ENCODE measurements at places on chromosomes 6 and 20. TPM values are rescaled to one million over a fixed set of nuclear protein-coding genes. Genes with fewer than 3 reads are reported as not detected.

DNA sequence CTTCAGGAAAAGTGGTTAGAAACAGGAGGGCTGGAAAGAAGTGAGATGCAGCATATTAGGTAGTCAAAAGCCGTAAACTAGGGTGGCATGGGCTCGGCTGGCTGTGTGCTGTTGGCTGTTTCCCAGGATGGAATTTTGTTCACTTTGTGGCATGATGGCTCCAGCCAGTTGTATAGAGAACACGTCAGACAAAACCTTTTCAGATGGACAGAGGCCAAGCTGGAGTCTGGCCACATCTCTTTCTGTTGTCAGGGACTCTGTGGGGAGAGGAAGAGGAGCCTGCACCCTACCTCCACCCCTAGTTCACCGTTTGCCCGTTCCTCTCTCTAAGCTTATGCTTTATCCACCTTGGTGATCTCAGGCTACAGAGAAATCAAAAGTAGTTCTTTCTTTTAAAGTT, 22.0 kb downstream of the C6orf89 start:
- H3K4me3 ChIP-seq, result no peak overlapping the region
- peak; percentile 69 for DNase-seq
- H3K27me3 ChIP-seq, result no peaks in the 10 kb centered on the region
- no peaks in the 10 kb centered on the region for H3K4me1 ChIP-seq
- no peak overlapping the region for H3K27ac ChIP-seq

DNA sequence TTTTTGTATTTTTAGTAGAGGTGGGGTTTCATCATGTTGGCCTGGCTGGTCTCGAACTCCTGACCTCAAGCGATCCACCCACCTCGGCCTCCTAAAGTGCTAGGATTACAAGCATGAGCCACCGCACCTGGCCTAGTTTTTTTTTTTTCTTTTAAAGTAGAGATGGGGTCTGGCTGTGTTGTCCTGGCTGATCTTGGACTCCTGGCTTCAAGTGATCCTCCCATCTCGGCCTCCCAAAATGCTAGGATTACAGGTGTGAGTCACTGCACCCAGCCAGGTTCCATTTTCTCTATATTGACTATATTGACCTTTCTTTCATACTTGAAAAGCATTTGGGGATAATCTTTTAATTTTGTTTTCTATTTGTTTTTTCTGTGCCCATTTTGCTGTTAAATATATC, 13.3 kb downstream of the PANK2 start:
- H3K4me1 ChIP-seq, result peaks cover 26% of the 10 kb centered on the region
- H3K27ac ChIP-seq, result peak overlapping the region; percentile 27
- H3K4me3 ChIP-seq, result no peak overlapping the region
- no peaks in the 10 kb centered on the region for H3K36me3 ChIP-seq

DNA sequence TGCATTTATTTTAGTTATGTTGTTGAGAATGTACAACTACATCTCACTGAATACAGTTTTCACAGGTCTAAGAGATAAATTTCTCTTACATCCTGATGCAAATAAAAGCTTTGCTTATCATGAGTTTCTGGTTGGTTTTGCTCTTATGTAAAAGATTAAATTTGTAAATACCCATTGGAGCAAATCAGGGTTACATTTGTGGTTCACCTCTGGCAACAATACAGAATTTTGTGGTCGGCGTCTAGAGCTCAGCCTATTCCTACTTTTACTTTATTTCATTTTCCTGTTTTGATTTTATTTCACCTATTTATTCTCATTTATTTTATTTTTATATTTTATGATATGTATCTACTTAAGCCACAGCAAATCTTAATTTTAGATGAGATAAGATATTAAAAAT, 271.9 kb upstream of the MARCKS start:
- no peaks in the 10 kb centered on the region for H3K36me3 ChIP-seq
- no peaks in the 10 kb centered on the region for H3K27me3 ChIP-seq
- no peak overlapping the region for H3K27ac ChIP-seq
- no peaks in the 10 kb centered on the region for H3K4me1 ChIP-seq

GRCh38 chr6:136524339-136524935, 25.8 kb downstream of the MAP7 start:
- H3K4me1 ChIP-seq, result no peaks in the 10 kb centered on the region
- no peak for DNase-seq
- no peaks in the 10 kb centered on the region for H3K36me3 ChIP-seq

DNA sequence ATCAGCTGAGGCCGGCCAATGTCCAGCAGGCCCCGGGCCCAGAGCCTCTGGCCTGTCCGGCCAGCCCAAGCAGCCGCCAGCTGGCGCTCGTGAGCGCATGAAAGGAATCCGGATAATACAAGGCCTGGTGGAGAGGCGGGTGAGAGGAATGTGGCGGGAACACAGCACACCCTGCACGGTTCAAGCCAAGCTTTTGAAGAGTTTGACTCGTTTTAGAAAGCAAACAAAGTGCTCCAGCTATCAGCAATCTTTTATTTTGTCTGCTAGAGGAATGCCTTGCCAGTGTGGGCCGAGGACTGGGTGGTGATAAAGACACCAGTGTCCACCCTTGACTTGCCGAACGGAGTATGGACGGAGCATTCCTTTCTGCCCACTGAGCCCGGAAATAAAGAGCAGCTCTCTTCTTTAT, 9.3 kb upstream of the NEDD9 start:
- H3K27ac ChIP-seq, result no peak overlapping the region
- peak; percentile 78 for DNase-seq
- H3K27me3 ChIP-seq, result no peaks in the 10 kb centered on the region

ARMH2 gene
- not detected for total RNA-seq

DNA sequence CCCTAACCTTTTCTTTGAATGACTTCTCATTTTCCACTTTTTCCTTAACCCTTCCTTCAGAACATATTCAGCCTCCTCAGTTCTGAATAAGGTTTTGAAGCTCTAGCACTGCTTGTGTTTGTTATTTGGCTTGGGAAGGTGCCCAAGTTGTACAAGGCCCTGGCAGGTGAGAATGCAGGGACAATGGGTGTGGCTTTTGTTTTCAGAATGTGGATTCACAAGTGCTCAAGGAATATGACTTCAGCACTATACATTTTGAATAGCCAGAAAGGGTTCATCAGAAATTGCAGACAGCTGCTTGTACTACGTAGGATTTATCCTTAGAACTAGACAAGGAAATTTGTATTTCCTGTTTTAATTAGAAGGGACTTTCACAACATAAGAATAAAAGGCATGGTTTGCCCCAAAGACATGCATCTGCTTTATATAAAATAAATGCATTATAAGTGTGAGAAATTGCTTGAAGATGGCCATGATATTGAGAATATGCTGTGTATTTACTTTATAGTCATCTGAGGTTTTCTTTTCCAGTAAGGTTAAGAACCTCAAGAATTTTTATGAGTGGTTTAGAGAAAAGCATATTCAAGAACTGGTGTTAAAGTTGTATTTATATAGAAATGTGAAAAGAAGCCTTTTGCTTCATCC, 29.3 kb upstream of the PRDM1 start:
- no peaks in the 10 kb centered on the region for H3K27me3 ChIP-seq
- no peaks in the 10 kb centered on the region for H3K36me3 ChIP-seq
- H3K4me1 ChIP-seq, result no peaks in the 10 kb centered on the region
- H3K27ac ChIP-seq, result no peak overlapping the region
- DNase-seq, result no peak
- no peak overlapping the region for H3K4me3 ChIP-seq

TRIM15 gene
- total RNA-seq, result 3.0 TPM

- peak overlapping the region; percentile 93 for H3K4me3 ChIP-seq
- peaks cover 35% of the 10 kb centered on the region for H3K4me1 ChIP-seq
- peak; percentile 58 for DNase-seq
- no peaks in the 10 kb centered on the region for H3K27me3 ChIP-seq
- H3K27ac ChIP-seq, result peak overlapping the region; percentile 100
Observed at GRCh38 chr20:35663516-35664465, 909 bp downstream of the CPNE1 start.

DNA sequence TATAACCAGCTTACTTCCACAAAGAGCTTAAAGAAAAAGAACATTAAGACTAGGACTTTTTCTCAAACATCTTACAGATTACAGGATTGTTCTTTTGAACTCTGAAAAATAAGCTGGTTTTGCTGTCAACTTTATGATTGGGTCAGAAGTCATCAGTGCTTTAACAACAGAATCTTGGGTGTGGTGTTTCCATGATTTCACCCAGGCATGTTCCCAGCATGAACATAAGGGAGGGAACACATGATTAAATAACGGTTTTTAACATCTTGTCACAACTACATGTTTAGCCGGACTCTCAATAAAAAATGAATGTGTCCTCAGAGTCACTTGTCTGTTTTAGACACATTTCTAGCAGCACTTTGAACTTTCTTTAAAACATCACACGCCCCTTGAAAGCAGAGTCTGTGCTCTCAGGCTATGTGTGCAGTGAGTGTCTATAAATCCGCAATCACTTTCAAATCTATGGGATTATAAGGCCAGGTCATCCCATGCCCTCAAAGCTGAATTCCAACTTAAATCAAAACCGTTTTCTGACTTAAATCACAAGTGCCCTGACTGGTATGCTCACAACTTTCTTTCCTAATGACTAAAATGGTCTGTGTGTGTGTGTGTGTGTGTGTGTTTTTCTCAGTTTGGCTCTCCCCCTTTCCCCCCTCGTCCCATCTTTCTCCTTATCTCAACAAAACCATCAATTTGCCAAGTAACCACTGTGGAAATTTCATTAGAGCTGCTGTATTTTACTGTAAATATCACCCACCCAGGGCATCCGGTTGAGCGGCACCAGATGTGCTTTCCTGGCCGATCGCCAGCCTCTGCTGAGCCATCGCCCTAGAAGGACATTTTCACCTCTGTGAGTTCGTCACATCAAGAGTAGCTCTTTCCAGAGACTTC, 216.8 kb upstream of the DTNBP1 start:
- H3K4me3 ChIP-seq, result no peak overlapping the region
- H3K27me3 ChIP-seq, result no peaks in the 10 kb centered on the region
- H3K36me3 ChIP-seq, result no peaks in the 10 kb centered on the region
- DNase-seq, result no peak

GRCh38 chr6:149031859-149032598, 285.2 kb downstream of the UST start:
- no peaks in the 10 kb centered on the region for H3K27me3 ChIP-seq
- H3K36me3 ChIP-seq, result no peaks in the 10 kb centered on the region
- H3K27ac ChIP-seq, result peak overlapping the region; percentile 41
- DNase-seq, result peak; percentile 55
- no peak overlapping the region for H3K4me3 ChIP-seq

DNA sequence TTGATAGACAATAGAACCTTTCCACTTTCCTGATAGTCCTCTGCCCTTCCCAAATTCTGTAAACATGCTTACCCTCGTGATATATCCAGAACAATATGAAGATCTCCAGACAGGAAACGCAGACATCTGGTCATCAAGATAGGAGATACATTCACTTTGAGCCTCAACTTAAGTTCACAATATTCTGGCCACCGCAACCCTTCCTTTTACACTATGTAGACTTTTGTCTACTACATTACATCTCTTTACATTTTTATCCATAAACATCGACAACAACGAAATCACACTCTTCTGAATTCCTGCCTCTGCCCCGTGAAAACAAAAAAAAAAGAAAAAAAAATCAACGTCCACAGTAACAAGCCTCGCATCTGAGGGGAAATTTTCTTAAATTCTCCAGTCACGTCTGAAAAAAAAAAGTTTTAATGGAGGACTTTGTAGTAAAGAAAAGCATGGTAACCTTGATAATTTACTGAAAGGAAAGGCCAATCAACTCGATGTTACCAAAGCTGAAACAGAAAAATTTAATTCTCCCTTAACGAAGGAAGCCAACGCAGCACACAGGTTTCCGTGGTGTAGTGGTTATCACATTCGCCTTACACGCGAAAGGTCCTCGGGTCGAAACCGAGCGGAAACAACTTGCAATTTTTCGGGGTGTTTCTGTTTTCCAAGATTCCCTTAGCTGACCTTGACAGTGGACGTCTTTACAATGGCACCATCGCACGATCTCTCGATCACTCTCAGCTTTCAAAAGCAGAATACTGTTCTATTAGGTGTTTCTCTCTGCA, 21.8 kb downstream of the POM121L2 start:
- H3K36me3 ChIP-seq, result no peaks in the 10 kb centered on the region
- no peak overlapping the region for H3K27ac ChIP-seq
- no peaks in the 10 kb centered on the region for H3K4me1 ChIP-seq
- H3K4me3 ChIP-seq, result no peak overlapping the region

DEFB124 gene
- total RNA-seq, result not detected

DNA sequence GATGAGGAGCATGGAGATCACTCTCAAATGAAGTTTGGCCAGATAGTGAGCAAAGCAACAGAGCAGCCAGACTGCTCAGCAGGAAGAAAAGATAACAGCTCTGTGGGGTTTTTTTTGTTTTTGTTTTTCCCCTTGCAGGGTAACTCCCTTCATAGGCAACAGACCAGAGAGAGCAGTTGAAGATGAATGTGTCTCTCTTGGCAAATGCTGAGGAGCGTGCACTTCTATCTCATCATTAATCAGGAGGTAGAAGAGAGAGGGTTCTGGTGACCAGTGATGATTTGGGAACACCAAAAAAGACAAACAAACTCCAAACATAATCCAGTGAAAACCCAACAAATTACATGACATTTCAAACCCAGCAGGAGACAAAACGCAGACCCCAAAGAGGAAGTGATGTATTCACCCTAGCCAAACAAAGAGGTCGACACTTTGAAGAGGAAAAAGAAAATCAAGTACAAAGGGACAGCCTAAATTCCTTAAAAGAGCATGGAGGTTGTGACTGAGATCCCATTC, 66.2 kb upstream of the RREB1 start:
- H3K27me3 ChIP-seq, result no peaks in the 10 kb centered on the region
- peak overlapping the region; percentile 81 for H3K27ac ChIP-seq
- no peak overlapping the region for H3K4me3 ChIP-seq
- DNase-seq, result no peak
- no peaks in the 10 kb centered on the region for H3K4me1 ChIP-seq

GRCh38 chr6:39962831-39963230, 28.6 kb upstream of the MOCS1 start:
- H3K27me3 ChIP-seq, result no peaks in the 10 kb centered on the region
- no peak overlapping the region for H3K4me3 ChIP-seq
- no peak overlapping the region for H3K27ac ChIP-seq
- no peak for DNase-seq

DNA sequence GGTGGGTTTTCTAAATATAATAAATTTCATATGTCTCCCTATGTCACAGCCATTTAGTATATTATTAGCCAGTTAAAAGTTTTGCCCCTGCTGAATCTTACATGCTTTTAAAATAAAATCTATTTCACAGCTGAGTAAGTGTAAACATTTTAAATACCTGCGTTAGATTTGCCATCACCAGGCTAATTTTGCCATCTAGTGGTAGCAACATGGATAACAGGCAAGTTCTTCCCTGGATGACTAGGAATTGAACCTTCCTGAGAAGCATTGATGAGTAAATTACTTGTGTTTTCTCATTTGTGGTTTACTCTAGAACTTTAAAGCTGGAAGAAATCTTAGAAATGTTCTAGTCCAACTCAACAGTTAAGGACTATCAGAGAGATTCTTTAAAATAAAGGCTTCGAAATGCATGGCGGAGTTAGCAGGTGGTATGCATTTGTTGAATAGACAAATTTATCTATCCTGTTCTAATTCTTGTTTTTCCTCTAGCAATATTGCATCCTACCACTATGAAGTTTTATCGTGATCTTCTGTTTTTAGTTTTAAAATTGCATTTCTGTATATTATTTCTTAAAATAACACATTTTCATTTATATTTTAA, 2.6 kb downstream of the PRSS35 start:
- no peak overlapping the region for H3K4me3 ChIP-seq
- H3K36me3 ChIP-seq, result no peaks in the 10 kb centered on the region
- peaks cover 4% of the 10 kb centered on the region for H3K4me1 ChIP-seq
- H3K27me3 ChIP-seq, result no peaks in the 10 kb centered on the region

BFSP1 gene
- 0.24 TPM for total RNA-seq

ARID1B gene
- 31.1 TPM for total RNA-seq

C6orf52 gene
- not detected for total RNA-seq
